ENCODE measurements at places on chromosomes 6 and 20. TPM values are rescaled to one million over a fixed set of nuclear protein-coding genes. Genes with fewer than 3 reads are reported as not detected.

Gene CENPW
- 1.1 TPM for polyA plus RNA-seq

Gene SLC17A4
- polyA plus RNA-seq, result not detected

Gene TRERF1
- 3.5 TPM for polyA plus RNA-seq

Gene FAM209A
- 5.5 TPM for polyA plus RNA-seq

Gene CLVS2
- not detected for polyA plus RNA-seq

Gene INSM1
- polyA plus RNA-seq, result not detected

Gene COL12A1
- not detected for polyA plus RNA-seq

Gene KIFC1
- polyA plus RNA-seq, result 1.0 TPM

Gene ERMARD
- 80.3 TPM for polyA plus RNA-seq

Gene C6orf52
- polyA plus RNA-seq, result 0.51 TPM

Gene SEMG1
- polyA plus RNA-seq, result not detected

Gene CCR6
- polyA plus RNA-seq, result 18.2 TPM

Gene ENPP5
- polyA plus RNA-seq, result 0.13 TPM

Gene MACROD2
- 6.7 TPM for polyA plus RNA-seq

Gene RNF144B
- 3.0 TPM for polyA plus RNA-seq

Gene DOP1A
- 9.4 TPM for polyA plus RNA-seq

Gene NHLRC1
- 0.45 TPM for polyA plus RNA-seq

Gene CAGE1
- polyA plus RNA-seq, result 0.13 TPM

Gene TP53INP2
- 39.6 TPM for polyA plus RNA-seq

Gene FERMT1
- polyA plus RNA-seq, result not detected

Gene MTFR2
- polyA plus RNA-seq, result 2.0 TPM

Gene APOM
- 11.9 TPM for polyA plus RNA-seq

Gene FGD2
- 444 TPM for polyA plus RNA-seq

Gene C6orf163
- 1.1 TPM for polyA plus RNA-seq

Gene MAPK13
- polyA plus RNA-seq, result 31.5 TPM

Gene SNAI1
- polyA plus RNA-seq, result 4.9 TPM

Gene HSPA12B
- not detected for polyA plus RNA-seq

Gene TMEM244
- polyA plus RNA-seq, result not detected

Gene CRISP3
- polyA plus RNA-seq, result not detected

Gene PRR18
- polyA plus RNA-seq, result not detected

Gene C20orf144
- polyA plus RNA-seq, result 0.27 TPM

Gene LY6G5C
- polyA plus RNA-seq, result 3.4 TPM

Gene DEFB124
- polyA plus RNA-seq, result not detected

Gene PTGIS
- not detected for polyA plus RNA-seq

Gene HSPA1L
- polyA plus RNA-seq, result 0.81 TPM

Gene GSTA2
- polyA plus RNA-seq, result not detected

Gene KIF25
- polyA plus RNA-seq, result not detected

Gene FHL5
- polyA plus RNA-seq, result not detected
